Activated CD4-positive, CD25-positive, alpha-beta regulatory T cell treated with anti-CD3 and anti-CD28 coated beads, Interleukin-2, amount 50 U/mL, for 24 hours (primary cell): ENCODE measurements at places on chromosomes 16 and 17.

GRCh38 chr17:75861927-75862317, 6.8 kb upstream of the WBP2 start:
- no peak for ATAC-seq

GRCh38 chr16:47524007-47524405, 62.9 kb downstream of the PHKB start:
- ATAC-seq = no peak

DNA sequence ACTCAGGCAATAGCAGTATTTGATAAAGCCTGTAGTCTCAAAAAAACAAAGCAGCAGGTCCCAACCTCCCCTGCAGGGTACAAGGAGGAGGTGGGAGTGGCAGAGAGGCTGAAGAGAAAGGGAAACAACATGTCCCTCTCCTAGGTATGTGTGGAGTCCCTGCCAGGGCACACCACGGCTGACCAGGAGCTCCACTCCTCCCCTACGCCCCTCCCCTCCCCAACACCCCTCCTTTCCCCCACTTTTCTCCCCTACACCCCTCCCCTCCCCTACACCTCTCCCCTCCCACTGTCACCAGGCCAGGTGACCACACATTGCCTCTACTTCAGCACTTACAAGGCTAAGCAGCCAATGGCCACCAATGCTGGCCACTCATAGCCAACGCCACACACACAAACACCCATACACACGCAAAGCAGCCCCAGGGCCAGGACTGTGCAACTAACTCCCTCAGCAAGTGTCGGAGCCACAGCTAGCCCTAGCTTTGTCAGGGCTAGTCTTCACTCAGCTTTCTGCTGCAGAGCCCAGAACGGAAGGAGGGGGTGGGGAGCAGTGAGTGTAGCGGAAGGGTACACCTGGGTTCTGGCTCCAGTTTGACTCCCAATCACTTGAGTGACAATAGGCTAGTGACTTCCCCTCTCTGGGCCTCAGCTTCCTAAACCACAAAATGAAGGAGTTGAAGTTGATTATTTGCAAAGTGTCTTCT, 8.2 kb downstream of the CAVIN1 start:
- ATAC-seq = peak; percentile 88

DNA sequence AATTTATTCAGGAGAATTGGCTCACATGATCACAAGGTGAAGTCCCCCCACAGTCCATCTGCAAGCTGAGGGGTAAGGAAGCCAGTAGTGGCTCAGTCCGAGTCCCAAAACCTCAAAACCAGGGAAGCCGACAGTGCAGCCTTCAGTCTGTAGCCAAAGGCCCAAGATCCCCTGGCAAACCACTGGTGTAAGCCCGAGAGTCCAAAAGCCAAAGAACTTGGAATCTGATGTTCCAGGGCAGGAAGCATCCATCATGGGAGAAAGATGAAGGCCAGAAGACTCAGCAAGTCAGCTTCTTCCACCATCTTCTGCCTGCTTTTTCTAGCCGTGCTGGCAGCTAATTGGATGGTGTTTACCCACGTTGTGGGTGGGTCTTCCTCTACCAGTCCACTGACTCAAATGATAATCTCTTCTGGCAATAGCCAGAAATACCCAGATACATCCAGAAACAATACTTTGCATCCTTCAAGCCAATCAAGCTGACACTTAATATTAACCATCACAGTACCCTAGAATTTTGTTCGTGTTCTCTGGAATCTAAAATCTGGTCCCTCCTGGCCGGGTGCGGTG, 40.4 kb downstream of the TMEM114 start:
- no peak for ATAC-seq

DNA sequence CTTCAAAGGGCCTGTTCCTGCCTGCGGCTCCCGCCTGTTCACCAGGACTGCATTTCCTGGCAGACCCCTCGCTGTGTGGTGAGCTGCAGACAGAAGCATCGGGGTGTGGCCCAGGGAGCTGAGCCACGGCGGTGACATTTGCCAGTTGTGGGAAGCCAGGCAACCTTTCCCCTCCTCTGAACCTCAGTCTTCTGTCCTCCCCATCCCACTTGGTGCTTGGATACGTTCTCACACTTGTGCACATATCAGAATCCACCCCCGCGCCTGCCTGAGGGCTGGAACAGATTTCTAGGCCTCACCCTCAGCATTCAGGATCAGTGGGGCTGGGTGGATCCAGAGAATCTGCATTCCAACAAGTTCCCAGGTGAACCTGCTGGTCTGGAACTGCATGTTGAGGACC, 63.5 kb downstream of the CRISPLD2 start:
- ATAC-seq = no peak

- no peak for ATAC-seq
Observed at GRCh38 chr17:79497777-79498348, 113.0 kb downstream of the RBFOX3 start.

DNA sequence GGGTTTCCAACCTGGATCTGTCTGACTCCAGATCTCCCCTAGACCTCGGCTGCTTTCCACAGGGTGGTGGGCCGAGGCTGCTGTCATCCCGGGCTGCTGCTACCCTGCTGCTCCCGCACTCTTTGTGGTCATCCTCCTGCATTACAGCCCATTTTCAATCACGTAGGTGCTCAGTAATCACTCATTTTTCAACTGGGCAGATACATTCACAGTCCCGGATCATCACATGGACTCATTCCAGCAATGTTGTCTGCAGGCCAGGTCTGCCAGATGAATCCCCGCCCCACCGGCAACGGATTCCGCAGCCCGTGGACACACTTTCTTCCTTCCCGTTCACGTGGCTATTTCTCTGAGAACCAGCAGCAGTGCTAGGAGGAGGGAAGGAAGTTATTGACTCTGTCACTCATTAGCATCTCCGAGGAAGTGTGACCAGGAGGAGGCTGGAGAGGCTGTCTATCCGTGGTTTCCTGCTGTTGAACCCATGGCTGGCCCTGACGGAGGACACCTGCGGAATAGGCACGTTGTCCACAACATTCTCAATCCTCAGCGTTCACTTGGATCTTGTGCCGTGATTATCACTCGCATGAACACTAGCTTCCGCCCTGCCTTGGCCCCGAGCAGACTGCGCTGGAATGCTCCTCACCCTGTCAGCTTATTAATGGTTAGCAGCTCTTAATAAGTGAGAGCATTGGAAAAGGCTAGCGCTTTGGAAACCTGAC, 14.7 kb upstream of the ZCCHC14 start:
- no peak for ATAC-seq

GRCh38 chr17:66542129-66542966, 239.9 kb downstream of the PRKCA start:
- ATAC-seq = peak; percentile 77

GRCh38 chr16:21197112-21197511, 14.3 kb downstream of the ZP2 start:
- no peak for ATAC-seq

DNA sequence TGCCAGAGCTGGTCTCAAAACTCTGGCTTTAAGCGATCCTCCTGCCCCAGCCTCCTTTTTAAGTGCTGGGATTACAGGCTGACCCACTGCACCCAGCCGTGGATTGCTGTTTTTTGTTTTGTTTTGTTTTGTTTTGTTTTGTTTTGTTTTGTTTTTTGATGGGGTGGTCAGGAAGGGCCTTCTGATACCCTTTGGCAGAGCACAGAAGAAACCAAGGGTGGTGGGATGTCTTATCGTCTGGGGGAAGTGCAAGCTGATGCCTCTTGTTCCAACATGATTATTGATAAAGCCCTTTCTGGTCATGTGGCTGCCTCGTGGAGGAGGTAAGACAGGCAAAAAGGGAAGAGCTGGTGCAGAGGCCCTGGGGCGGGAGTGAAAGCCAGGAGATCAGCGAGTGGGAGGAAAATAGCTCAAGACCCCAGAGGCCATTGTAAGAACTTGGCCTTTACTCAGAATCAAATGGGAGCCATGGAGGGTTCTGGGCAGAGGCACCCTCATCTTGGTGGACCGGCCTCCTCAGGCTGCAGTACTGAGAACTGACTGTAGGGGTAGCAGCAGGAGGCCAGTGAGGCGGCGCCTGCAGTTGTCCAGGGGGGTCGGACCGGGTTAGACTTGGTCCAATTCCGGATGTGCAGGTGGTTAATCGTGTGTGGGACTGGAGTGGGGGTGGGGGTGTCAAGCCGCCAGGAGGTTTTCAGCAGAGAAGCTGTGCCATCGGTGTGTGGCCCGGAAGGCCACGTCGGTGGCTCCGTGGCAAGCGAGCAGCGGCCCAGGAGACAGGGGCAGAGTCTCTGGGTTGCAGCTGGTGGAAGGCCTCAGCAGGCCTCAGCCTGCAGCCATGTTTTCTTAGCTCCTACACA, 84.4 kb upstream of the GSE1 start:
- ATAC-seq = no peak

- no peak for ATAC-seq
Observed at GRCh38 chr17:42895185-42895555, 5.4 kb upstream of the G6PC1 start.
